ENCODE measurements at places on chromosomes 2 and 18. TPM values are rescaled to one million over a fixed set of nuclear protein-coding genes. Genes with fewer than 3 reads are reported as not detected.

EFHD1 gene
- total RNA-seq, result 10.7 TPM

DNA sequence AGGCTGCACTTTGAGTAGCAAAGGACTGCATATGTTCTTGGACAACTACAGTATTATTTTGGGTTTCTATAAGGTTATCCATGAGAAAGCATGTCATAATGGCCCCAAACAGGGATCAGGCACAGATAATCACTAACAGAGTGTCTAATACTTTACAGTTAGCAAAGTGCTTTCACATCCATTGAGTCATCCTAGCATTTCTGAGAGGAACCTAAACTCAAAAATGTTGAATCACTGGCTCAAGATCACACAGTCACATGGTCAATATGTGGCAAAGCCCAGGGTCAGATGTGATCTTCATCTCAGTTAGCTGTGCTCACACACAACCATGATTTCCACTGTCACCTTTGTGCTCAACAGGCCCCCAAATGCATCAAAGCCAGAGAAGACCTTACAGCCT is 156.1 kb upstream of the VRK2 start:
- H3K27ac ChIP-seq, result no peak overlapping the region
- no peaks in the 10 kb centered on the region for H3K4me1 ChIP-seq
- H3K27me3 ChIP-seq, result no peaks in the 10 kb centered on the region
- H3K36me3 ChIP-seq, result no peaks in the 10 kb centered on the region

DNA sequence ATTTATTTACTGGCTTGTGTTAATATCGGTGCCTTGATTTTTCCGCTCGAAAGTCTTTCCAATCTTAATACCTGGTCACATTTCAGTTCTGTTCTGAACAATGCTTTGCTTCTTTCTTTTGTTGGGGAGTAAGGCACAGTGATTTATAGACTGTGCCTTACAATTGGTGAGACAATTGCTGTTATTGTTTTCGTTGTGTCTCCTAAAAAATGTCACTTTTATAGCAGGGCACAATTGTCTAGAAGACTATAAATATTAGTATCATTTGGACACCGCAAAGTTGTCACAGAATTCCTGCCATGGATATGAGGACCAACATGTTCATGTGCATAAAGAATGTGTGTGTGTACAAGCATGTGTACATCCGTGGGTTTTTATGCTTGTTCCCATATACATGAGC is 231.9 kb downstream of the INSIG2 start:
- no peak for DNase-seq
- H3K4me3 ChIP-seq, result no peak overlapping the region
- H3K27ac ChIP-seq, result no peak overlapping the region
- no peaks in the 10 kb centered on the region for H3K36me3 ChIP-seq

DNA sequence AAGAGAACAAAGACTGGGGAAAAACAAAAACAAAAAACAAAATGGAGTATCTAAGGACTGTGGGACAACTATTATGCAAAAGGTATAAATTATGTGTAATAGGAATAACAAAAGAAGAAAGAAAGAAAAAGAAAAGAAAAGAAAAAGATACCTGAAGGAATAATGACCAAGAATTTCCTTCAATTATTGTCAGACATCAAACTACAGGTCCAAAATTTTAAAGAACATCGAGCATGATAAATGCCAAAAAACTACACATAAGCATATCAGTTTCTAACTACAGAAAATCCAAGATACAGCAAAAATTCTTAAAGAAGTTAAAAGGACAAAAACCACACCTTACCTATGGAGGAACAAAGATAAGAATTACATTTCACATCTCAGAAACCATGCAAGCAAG is 93.0 kb downstream of the SPIRE1 start:
- H3K36me3 ChIP-seq, result no peaks in the 10 kb centered on the region
- H3K27me3 ChIP-seq, result no peaks in the 10 kb centered on the region
- H3K4me1 ChIP-seq, result no peaks in the 10 kb centered on the region

DNA sequence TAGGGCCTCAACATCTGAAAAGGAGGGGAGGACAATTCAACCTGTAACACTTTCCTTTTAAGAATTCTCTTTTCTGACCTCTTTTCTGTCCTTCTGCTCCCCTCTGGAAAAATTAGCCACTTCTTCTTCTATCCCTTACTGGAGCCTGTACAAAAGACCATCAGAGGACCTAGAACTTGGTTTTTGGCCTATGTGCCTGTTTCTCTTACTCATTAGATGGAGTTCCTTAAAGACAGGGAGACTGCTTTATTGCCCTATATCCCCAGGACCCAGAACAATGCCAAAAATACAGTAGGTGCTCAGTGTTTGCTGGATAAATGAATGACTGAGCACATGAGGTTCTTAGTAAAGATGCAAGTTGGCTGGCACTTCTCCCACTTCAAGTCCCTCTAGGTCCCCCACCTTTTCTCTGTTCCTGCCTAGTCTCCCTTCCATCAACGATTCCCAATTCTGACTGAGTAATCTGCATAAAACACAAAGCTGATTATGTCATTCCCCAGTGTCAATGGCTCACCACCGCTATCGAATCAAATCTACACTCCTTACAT is 114.2 kb downstream of the DDX1 start:
- no peaks in the 10 kb centered on the region for H3K27me3 ChIP-seq
- no peak for DNase-seq
- H3K4me1 ChIP-seq, result no peaks in the 10 kb centered on the region
- no peak overlapping the region for H3K4me3 ChIP-seq
